ENCODE measurements at places on chromosomes 3 and 15.

GRCh38 chr15:63156755-63157117, 541 bp downstream of the RPS27L start:
- peak; percentile 18 for DNase-seq

- DNase-seq, result no peak
Measured at GRCh38 chr3:111762537-111762936, 96.5 kb upstream of the PHLDB2 start.

DNA sequence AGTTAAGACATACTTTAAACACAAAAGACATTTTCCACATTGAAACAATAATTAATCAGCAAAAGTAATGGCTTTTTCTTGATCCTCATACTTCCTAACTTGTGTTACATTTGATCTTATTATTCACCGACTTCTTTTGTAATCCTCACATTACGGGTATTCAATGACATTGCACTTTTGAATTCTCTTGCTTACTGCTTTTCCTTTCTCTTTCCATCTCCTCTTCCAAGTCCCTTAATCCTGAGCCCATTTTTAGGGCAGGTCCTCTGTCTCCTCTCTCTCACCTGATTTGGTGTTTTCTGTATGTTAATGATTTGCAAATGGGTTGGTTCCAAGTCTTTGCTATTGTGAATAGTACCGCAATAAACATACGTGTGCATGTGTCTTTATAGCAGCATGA, 48.5 kb upstream of the RAP2B start:
- DNase-seq, result no peak

DNA sequence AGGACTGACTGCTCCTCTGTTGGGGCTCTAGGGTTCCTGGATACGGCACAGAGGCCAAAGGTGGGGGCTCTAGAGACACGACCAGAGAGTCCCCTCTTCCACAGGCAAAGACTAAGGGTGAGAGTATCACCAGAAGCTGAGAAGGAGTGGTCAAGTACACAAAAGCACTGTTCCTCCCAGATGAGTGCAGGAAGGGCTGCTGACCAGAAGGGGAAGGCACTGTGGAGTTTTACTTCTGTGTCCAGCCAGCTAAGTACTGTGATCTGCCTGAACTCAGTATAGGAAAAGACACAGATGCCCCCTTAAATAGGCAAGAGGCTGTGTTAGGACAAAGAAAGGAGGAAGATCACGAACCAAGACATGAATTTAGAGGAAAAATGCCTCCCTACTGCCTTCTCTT, 11.7 kb downstream of the MRPS11 start:
- DNase-seq, result no peak

DNA sequence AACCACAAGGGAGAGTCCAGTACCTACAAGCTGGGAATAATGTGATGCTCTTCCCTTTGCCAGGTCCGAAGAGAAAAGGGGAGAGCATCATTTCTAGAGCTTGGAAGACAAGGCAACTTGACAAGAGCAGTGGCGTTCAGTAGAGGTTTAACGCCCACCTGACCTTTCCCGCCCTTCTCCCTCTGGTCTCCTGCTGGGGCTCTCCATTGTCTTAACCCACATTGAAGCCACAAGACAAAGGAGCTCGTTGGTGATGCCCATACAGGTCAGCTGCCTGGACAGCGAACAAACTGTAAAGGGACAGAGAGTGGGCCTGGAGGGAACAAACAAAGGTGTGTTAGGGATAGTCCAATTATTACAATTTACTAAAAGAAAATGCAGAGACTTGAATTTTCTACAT, 13.1 kb upstream of the DUT start:
- no peak for DNase-seq

DNA sequence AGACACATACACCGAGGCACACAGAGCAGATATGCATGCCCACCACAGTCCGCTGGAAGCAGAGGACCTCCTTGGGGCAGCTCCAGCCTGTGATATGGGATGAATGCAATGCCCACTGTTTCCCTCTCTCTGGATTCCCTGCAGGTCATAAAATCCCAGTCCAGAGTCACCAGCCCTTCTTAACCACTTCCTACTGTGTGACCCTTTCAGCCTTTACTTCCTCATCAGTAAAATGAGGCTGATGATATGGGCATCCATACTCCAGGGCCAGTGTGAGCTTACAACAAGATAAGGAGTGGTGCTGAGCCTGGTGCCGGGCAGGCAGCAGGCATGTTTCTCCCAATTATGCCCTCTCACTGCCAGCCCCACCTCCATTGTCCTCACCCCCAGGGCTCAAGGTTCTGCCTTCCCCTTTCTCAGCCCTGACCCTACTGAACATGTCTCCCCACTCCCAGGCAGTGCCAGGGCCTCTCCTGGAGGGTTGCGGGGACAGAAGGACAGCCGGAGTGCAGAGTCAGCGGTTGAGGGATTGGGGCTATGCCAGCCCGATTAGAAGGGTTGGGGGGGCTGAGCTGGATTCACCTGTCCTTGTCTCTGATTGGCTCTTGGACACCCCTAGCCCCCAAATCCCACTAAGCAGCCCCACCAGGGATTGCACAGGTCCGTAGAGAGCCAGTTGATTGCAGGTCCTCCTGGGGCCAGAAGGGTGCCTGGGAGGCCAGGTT, at the start of gene GNAT1:
TSS of gene GNAT1 (plus strand) at position 675 of the 725 bp plus-strand sequence. CDS start 116 bp downstream, outside the sequence.
- no peak for DNase-seq

DNA sequence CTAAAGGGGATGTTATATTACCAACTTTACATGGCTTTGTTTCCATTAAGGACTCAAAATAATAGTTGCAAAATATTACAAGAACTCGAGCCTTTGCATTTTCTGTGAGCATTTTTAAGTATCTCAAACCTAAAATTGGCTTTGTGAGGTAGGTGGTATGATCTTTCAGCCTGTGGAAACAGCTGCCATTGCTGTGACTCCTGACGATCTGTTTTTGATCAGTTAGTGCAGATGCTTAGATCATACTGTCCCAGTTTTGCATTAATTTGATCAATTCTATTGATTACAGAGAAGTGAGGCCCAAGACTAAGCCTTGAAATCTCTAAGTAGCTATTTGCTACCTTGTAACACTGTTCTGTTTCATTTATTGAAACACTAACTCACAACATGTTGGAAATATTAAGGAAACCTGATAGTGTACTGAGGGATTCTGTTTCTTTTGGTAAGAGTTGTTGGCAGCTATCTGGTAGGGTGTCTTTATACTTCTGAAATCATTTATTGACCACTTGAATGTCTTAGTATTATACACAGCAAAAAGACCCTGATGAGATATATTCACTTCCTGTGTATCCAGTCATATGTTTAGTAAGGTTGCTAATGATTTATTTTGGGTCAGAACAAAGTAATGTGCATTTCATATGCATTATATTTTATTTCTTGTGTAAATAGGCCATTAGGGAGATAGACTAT, 14.8 kb downstream of the SKIL start:
- no peak for DNase-seq

DNA sequence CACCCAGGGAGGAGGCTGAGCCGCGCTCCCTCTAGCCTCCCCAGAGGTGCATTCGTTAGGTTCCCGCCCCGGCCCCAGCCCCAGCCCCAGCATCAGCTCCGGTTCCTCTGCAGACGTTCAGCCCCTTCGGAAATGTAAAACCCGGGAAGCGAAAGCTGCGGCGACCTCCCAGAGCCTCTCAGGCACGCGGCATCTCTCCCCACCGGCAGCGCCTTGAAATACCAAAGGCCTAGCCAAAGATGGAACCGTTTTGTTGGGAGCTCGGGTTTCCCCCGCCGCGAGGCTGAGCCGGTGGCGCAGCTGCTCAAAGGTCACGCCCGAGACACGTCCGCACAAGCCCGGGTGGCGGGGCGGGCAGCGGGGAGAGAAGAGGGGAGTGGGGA, 77.8 kb upstream of the HES1 start:
- DNase-seq, result peak; percentile 13

DNA sequence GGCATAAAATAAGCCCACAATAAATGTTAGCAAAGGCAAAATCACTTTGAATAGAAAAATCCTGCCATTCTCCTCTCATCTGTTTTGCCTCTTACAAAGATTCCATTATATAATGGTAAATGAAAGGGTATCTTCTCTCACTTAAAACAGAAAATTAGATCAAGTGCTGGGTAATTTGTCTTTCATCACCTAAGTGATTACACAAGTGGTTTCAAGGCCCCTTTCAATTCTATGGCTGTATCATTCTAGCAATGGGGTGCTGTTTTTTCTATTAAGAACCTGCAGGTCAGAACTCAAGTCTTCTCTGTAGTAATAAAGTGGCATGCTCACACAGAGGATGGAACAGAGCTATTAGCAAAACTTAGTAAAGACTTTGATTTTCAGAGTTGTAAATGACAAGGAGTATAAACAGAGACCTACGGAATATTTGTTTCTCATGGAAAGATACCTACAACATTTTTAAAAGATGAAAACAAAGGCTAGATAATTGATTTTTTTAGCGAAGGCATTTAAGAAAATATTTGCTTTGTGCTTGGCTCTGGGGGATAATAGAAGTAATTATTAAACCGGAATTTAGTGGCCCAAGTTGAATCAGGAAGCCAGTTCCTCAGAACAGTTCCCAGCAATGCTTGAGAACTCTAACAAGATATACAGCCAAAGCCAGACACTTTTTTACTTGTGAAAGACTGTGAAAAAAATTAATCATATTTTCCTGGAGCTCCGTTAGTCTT, 137.4 kb downstream of the CMSS1 start:
- no peak for DNase-seq

GRCh38 chr15:44144184-44144583, 50.9 kb downstream of the FRMD5 start:
- no peak for DNase-seq

- no peak for DNase-seq
Measured at GRCh38 chr3:52346623-52347530, 30.8 kb downstream of the DNAH1 start.

DNA sequence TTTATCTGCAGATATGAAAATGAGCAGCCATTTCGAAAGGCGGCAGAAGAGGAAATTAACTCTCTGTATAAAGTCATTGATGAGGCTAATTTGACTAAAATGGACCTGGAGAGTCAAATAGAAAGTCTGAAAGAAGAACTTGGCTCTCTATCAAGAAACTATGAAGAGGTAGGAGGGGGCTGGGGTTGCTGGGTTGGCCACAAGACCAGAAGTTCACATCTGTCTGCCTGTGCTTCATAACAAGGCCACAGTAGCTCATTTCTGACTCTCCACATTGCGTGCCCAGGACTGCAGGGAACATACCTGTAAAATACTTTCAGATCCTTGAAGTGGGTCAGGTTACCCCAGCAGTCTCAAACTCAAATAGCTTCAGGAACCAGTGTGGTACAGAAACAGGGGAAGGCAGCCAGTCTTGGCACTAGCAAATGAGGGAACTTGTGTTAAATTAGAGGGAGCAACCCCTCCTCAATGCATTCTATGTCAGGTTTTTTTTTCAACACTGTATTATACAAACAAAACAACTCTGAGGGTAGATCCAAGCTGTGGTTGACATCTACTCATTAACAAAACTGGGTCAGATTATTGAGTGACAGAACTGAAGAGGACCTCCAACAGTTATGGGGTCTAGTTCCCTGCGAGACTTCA, 48.7 kb downstream of the BFSP2 start:
- peak; percentile 39 for DNase-seq

DNA sequence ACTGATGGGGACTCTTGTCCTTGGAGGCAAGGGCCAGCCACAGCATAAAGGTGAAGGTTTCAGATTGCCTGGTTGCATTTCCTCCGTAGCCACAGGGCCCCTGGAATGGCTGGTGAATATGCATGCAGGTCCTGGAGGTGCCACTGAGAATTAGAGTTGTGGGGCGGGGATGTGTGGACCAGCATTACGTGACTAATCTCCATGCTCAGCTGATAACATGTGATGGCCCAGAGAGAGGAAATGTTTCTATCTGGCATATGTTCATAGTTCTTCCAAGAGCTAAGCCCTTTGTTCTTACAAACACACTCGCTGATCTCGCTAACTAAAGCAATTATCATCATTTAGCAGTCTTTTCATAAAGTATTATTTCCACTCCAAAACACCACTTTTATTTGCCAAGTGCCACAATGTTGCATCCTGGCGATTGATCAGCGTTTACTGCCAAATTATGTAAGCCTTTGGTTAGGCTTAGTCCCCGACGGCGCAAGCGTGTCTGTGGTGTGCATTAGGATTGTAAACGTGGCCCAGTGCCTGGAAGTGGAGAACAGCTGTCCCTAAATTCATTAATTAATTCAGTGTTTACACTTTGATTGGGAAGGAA, 55.9 kb downstream of the CGNL1 start:
- DNase-seq, result no peak

- DNase-seq, result no peak
Measured at GRCh38 chr15:68798346-68799094, 22.2 kb downstream of the ANP32A start.

DNA sequence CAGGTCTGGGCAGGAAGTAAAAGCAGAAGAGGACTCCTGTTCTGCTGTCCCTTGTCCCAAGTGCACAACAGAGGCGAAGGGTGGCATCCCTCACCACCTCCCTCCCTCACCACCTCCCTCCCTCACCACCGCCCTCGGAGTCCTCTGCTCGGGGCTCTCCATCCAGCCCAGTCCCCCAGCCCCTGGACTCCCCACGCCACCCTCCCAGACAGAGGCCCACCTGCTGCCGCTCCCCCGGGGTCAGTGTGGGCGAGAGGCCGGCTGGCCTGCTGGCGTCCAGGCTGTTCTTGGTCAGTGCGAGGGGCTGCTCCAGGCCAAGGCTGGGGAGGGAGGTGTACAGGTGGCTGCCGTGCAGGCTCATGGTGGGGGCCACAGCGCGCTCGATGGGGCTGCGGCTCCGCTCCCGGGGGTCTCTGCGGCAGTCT, 79.1 kb downstream of the VGLL4 start:
- no peak for DNase-seq

DNA sequence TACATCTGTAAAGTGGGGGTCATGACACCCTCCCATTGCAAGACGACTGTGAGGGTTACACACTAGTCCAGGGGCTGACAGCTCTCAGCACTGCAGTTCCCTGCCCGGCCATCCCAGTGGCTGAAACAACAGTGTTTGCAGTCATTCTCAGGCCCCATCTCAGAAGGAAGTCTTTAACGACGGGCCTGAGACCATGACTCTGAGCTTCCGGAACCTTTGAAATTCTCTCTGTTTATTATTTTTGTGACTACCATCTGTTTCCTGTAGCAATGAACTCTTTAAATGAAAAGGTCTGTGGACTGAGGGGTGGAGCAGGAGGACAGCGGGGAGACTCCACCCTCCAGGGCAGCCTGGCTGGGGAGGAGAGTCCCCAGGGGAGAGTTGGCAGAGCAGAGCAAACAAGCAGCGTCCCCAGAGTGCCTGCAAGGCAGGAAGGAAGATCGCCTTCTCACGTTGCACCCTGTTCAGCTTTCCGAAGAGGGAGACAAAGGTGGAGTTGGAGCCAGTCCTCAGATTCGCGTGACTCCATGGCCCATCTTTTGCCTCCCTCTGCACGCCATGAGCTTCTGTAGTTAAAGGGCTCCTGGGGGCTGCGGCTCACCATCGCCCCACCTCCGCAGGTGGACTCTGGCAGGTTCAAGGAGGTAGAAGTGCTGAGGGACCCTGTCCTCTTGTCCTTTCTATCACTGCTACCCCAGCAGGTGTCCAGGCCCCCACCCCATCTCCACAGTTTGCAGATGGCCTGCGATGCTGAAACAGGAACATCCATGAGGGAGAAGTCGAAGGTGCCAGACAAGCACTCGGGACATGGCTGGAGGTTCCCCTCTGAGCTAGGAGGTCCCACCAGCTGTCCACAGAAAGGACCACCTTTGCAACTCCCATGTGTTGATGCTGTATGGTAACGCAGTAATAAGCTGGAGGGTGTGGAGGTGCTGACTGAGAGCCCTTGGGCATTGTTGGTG, 525.8 kb upstream of the PROK2 start:
- DNase-seq, result peak; percentile 18
